Stimulated activated naive CD4-positive, alpha-beta T cell (primary cell): ENCODE measurements at places on chromosomes 4 and X.

- DNase-seq: no peak
Observed at GRCh38 chr4:178632415-178632814, 1190.2 kb upstream of the AGA start.

DNA sequence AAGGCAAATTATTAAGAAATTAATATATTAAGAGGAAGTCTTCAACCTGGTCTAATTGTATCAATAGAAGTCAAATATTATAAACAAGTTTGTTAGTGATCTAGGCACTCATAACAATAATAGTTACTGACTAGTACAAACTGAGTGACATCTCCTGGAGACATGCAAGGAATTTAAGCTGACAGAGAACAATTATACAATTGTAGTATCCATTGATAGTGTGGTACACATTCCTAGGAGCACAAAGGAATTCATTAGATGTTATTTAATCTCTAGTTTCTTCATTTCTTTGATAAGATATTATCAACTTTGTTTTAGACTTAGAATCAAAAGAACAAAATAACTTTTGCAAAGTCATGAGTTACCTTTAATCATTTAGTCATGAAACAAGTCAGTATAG is 1048.6 kb downstream of the PCDH7 start:
- DNase-seq: no peak

- DNase-seq: no peak
Observed at GRCh38 chr4:187789078-187789477, 206.5 kb upstream of the ZFP42 start.

- no peak for DNase-seq
Observed at GRCh38 chrX:151825925-151826485, 86.7 kb upstream of the MAGEA4 start.

- no peak for DNase-seq
Observed at GRCh38 chr4:119525005-119525749, 103.4 kb downstream of the PDE5A start.

DNA sequence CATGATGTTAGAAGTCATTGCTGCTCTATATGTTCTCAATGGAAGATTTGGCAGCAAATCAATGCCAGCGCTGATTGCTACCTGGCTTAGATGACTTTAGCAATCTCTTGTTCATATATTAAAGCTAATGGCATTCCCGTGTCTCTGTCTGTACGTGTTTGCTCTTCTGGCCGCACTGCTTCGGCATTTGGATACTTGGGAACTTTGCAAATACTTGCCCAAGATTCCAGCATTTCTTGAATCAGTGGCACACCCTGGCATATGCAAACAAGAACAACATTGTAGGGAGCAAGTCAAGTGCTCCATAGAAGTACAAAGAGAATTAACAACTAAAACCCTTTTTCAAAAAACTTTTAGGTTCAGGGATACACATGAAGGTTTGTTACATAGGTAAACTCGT is 128.9 kb upstream of the TMEM164 start:
- DNase-seq: no peak

GRCh38 chr4:10151182-10151581 is 34.6 kb upstream of the WDR1 start:
- DNase-seq: no peak

- DNase-seq: no peak
Observed at GRCh38 chr4:134773497-134774000, 572.0 kb upstream of the PABPC4L start.

GRCh38 chr4:16897991-16898827 is at the start of gene LDB2:
TSS of gene LDB2 (minus strand) at chr4:16898645.
- no peak for DNase-seq

GRCh38 chr4:111045992-111046391 is 423.1 kb upstream of the PITX2 start:
- DNase-seq: no peak

DNA sequence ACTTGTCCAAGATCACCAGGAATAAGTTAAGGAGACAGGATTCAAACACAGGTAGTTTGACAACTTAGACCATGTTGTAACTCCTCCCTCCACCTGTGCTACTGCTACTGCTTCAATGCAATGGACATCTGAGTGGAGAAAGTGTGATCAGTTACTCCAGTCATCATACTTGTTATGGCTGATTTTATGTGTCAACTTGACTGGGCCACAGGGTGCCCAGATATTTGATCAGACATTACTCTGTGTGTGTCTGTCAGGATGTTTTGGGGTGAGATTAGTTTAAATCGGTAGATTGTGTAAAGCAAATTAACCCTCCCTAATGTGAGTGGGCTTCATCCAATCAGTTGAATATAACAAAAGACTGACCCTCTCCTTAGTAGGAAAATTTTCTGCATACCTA is 34.8 kb upstream of the PDLIM5 start:
- no peak for DNase-seq

- DNase-seq: no peak
Observed at GRCh38 chrX:118225711-118226428, 109.3 kb upstream of the KLHL13 start.

- no peak for DNase-seq
Observed at GRCh38 chr4:140707325-140707724, 48.9 kb downstream of the TBC1D9 start.
